ENCODE measurements at places on chromosomes 5 and 9. TPM values are rescaled to one million over a fixed set of nuclear protein-coding genes. Genes with fewer than 3 reads are reported as not detected.

DNA sequence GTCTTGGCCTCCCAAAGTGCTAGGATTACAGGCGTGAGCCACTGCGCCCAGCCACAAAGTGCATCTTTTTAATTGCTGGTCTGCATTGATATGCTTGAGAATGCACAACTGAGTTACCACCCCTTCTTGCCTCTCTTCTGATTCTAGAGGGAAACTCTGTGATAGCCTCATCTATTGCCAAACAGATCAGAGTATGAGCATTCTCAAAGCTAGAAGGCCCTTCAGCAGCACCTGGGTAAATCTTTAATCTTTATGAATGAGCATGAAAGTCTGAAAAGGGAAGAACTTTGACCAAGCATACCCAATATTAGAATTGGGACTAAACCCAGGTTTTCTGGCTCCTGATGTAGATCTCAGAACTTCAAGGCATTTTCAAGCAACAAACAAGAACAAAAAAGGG is 298.3 kb upstream of the TNC start:
- H3K27me3 ChIP-seq: no peaks in the 10 kb centered on the region
- H3K36me3 ChIP-seq: peaks cover 9% of the 10 kb centered on the region
- H3K4me1 ChIP-seq: no peaks in the 10 kb centered on the region
- no peak for DNase-seq
- H3K27ac ChIP-seq: no peak overlapping the region
- no peak overlapping the region for H3K4me3 ChIP-seq

- no peaks in the 10 kb centered on the region for H3K36me3 ChIP-seq
- H3K4me1 ChIP-seq: peaks cover 11% of the 10 kb centered on the region
- H3K27me3 ChIP-seq: no peaks in the 10 kb centered on the region
- no peak overlapping the region for H3K4me3 ChIP-seq
Measured at GRCh38 chr9:16690628-16691027, 179.8 kb downstream of the BNC2 start.

DNA sequence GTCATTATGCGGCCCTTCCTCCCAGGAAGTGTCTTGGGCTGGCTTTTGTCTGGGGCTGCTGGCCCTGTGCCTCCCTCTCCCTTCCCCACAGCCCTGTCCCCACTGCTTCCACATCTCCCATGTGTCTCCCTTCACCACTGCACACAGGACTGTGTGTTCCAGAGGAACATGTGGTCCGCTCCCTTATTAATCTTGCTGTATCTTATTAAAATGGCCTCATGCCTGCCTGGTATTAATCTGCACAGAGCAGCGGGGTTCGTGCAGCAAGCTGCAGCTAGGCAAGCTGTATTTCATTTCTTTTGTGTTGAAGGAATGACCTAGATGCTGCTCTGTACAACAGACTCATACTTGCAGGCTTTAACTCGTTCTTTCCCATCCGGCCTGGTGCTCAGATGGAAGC is 130.5 kb downstream of the SPOCK1 start:
- no peaks in the 10 kb centered on the region for H3K4me1 ChIP-seq
- no peak for DNase-seq
- no peaks in the 10 kb centered on the region for H3K36me3 ChIP-seq
- H3K27ac ChIP-seq: no peak overlapping the region
- H3K27me3 ChIP-seq: no peaks in the 10 kb centered on the region
- H3K4me3 ChIP-seq: no peak overlapping the region

DNA sequence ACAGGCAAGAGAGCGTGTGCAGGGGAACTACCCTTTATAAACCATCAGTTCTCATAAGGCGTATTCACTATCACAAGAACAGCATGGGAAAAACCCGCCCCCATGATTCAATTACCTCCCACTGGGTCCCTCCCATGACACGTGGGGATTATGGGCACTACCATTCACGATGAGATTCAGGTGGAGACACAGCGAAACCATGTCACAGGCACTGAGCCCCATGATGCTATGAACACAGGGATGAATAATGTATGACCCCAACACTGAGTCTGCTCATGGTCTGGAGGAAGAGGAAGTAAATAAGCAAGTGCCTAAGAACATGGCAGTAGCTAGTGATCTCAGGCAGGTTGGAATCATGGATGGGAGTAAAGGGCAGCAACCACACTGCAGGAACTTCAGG is 281.0 kb upstream of the ZNF462 start:
- H3K4me1 ChIP-seq: no peaks in the 10 kb centered on the region
- no peak overlapping the region for H3K4me3 ChIP-seq
- DNase-seq: no peak
- H3K27ac ChIP-seq: no peak overlapping the region

DNA sequence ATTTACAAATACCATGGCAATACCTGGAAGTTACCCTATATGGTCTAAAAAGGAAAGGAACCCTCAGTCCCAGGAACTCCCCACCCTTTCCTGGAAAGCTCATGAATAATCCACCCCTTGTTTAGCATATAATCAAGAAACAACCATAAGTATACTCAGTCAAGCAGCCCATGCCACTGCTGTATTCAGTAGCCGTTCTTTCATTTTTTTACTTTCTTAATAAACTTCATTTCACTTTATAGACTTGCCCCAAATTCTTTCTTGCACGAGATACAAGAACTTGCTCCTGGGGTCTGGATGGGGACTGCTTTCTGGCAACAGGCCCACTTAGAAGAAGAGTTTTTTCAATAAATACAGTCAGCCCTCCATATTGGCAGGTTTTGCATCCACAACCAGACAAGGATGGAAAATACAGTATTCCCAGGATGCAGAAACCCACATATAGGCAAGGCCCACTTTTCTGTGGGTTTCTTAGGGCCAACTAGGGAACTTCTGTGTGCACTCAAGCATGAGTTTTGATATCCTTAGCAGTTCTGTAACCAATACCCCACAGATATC is 2.8 kb upstream of the TBCA start:
- H3K27me3 ChIP-seq: no peaks in the 10 kb centered on the region
- H3K4me3 ChIP-seq: no peak overlapping the region
- no peak overlapping the region for H3K27ac ChIP-seq
- peaks cover 7% of the 10 kb centered on the region for H3K4me1 ChIP-seq
- no peaks in the 10 kb centered on the region for H3K36me3 ChIP-seq
- DNase-seq: no peak

DNA sequence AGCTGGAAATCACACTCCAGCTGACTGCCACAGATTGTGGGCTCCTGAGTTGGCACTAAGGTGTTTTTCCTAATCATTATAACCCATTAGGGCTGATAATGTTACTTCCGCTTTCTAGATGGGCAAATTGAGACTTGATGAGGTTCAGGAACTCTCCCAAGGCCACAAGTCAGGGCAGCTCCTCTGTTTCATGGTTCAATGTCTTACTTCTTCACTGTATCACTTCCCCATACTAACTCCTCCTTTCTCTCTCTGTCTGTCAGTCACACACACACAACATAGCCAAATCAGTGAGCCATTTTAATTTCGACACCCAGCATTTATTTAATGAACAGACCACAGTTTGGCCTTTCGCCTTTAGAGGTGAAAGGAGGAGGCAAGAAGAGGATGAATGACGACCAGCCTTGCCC is 17.8 kb upstream of the TRAF1 start:
- H3K27me3 ChIP-seq: no peaks in the 10 kb centered on the region
- H3K4me1 ChIP-seq: no peaks in the 10 kb centered on the region
- no peak overlapping the region for H3K4me3 ChIP-seq
- no peak for DNase-seq

DNA sequence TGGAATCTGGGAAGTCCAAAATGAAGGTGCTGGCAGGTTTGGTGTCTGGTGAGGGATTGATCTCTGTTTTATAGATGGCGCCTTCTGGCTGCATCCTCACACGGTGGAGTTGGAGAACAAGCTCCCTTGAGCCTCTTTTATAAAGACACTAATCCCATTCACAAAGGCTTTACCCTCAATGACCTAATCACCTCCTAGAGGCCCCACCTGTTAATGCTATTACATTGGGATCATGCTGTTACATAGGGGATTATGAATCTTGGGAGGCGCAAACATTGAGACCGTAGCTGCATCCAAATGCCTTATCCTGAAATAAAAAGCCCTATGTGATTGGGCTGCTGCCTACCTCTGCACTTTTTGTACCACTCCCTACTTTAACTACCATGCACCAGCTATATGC is 197.1 kb upstream of the HMHB1 start:
- no peak for DNase-seq
- no peaks in the 10 kb centered on the region for H3K4me1 ChIP-seq
- H3K27me3 ChIP-seq: no peaks in the 10 kb centered on the region
- no peak overlapping the region for H3K27ac ChIP-seq
- H3K36me3 ChIP-seq: no peaks in the 10 kb centered on the region
- H3K4me3 ChIP-seq: no peak overlapping the region

GRCh38 chr9:87831159-87831558 is 51.5 kb upstream of the SPATA31E1 start:
- no peak overlapping the region for H3K4me3 ChIP-seq
- H3K27me3 ChIP-seq: no peaks in the 10 kb centered on the region
- H3K36me3 ChIP-seq: no peaks in the 10 kb centered on the region

- peaks cover 40% of the 10 kb centered on the region for H3K36me3 ChIP-seq
- no peak overlapping the region for H3K27ac ChIP-seq
- no peak overlapping the region for H3K4me3 ChIP-seq
- no peak for DNase-seq
- no peaks in the 10 kb centered on the region for H3K27me3 ChIP-seq
- H3K4me1 ChIP-seq: no peaks in the 10 kb centered on the region
Measured at GRCh38 chr9:91146391-91147019, 215.2 kb downstream of the AUH start.

DNA sequence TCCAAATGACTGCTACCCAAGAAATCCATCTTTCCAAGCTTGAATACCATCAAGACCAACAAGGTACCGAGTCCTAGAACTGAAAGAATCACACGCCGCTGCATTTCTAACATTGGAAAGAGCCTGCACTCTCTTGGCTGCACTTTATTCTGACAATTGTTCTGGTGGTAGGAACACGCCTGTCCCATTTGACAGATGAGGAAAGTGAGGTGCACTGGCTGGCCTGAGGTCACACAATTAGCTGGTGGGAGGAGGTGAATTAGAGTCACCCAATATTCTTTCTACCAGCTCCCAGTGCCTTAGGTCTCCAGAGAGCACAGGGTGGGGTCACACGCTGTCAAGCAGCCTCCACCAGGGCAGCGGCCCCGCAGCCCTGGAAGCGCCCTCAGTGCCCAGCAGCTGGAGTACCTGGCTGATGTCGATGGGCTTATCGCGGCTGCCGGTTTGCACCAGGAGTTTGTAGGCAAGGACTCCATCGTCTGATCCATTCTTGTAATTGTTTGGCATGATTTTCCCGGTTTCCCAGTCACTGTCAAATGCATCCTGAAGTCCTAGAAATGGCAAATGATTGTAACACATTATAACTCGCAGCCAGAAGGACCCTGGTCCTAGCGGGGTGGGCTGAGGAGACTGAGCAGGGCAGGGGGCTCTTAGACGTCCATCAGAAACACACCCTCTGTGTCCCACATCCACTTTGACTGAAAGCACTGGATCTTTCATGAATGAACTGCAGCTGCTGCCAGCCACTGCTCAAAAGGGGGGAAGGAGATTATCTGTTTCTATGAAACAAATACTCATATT is 55.1 kb downstream of the PTCH1 start:
- peaks cover 6% of the 10 kb centered on the region for H3K4me1 ChIP-seq
- no peak for DNase-seq
- H3K27me3 ChIP-seq: no peaks in the 10 kb centered on the region
- H3K4me3 ChIP-seq: no peak overlapping the region
- H3K36me3 ChIP-seq: peaks cover 38% of the 10 kb centered on the region
- no peak overlapping the region for H3K27ac ChIP-seq

Gene TRIM7
- total RNA-seq: not detected

Gene C9orf50
- total RNA-seq: not detected

Gene CAVIN4
- total RNA-seq: 6.8 TPM

Gene ZDHHC11B
- total RNA-seq: 0.86 TPM

Gene CD74
- 19.9 TPM for total RNA-seq

Gene SPATA31E1
- 0.09 TPM for total RNA-seq

Gene MEIKIN
- total RNA-seq: not detected

All from H9 (cell line).